ENCODE measurements at places on chromosomes 13 and 19. TPM values are rescaled to one million over a fixed set of nuclear protein-coding genes. Genes with fewer than 3 reads are reported as not detected.

DMRTC2 gene
- total RNA-seq = not detected

GYS1 gene
- total RNA-seq = 47.5 TPM

PLA2G4C gene
- 17.5 TPM for total RNA-seq

ZNF653 gene
- 3.6 TPM for total RNA-seq

ELSPBP1 gene
- total RNA-seq = not detected

PIP5K1C gene
- 38.9 TPM for total RNA-seq

SYNGR4 gene
- total RNA-seq = not detected

TRMT1 gene
- total RNA-seq = 48.8 TPM

C2CD4C gene
- total RNA-seq = under 0.01 TPM

ERICH4 gene
- not detected for total RNA-seq

WDR88 gene
- total RNA-seq = not detected

RAB3A gene
- 4.0 TPM for total RNA-seq

NOVA2 gene
- not detected for total RNA-seq

CA11 gene
- 0.30 TPM for total RNA-seq

LILRB3 gene
- total RNA-seq = not detected

EGLN2 gene
- total RNA-seq = 75.1 TPM

CPB2 gene
- total RNA-seq = not detected

ABCC4 gene
- total RNA-seq = 69.5 TPM

RFPL4AL1 gene
- not detected for total RNA-seq

BEST2 gene
- not detected for total RNA-seq

CFAP97D2 gene
- total RNA-seq = not detected

QPCTL gene
- total RNA-seq = 28.2 TPM

GPR12 gene
- total RNA-seq = not detected

CYP2A7 gene
- total RNA-seq = not detected

APOC4 gene
- not detected for total RNA-seq

ATP7B gene
- total RNA-seq = 5.3 TPM

PRKCG gene
- not detected for total RNA-seq

LRRC8E gene
- total RNA-seq = 5.9 TPM

OR7A5 gene
- not detected for total RNA-seq

PSG6 gene
- total RNA-seq = not detected

ZNF177 gene
- 2.1 TPM for total RNA-seq

C3 gene
- total RNA-seq = 3.1 TPM

MBD3L3 gene
- total RNA-seq = not detected

RFXAP gene
- total RNA-seq = 3.3 TPM

LILRA5 gene
- not detected for total RNA-seq

ZNF329 gene
- total RNA-seq = 17.0 TPM

MEGF8 gene
- 52.1 TPM for total RNA-seq

HTR2A gene
- total RNA-seq = 6.5 TPM

TMPRSS9 gene
- total RNA-seq = not detected

IRS2 gene
- total RNA-seq = 10.1 TPM

F2RL3 gene
- total RNA-seq = not detected

C19orf33 gene
- total RNA-seq = not detected

RASAL3 gene
- under 0.01 TPM for total RNA-seq

PSG2 gene
- total RNA-seq = not detected
